T1000 (cell line): ENCODE measurements at places on chromosomes 7 and 10.

DNA sequence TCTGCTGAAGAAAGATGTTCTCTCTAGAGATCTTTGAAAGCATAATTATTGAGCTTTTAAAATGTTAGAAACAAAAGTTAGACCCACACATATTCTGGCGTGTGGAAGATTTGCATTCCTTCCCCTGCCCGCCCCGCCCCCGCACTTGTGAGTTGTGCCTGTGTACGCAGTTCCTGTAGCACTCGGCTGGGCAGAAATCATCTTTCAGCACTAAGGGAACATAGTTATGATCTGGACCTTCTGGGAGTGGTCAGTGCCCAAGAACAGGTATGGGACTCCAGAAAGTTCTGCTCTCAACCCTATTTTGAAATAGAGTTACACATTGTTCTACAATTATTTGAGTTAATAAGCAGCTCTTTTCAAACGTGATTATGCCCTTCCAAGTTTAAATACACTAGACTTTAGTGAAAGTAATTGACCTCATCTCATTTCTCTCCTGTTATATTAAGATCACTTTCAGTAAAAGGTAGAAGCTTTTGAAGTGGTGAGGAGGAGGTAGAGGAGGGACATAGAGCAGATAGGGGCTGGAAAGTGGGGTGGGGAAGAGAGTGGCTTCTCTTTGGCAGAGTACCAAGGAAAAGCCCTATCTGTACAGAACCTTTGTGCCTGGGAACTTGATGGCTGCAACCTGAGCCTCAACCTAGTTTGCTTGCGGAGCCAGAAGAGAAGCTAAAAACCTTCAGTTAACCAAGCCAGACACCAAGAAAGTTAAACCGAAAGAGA, 5.7 kb downstream of the BLVRA start:
- no peak for DNase-seq

GRCh38 chr10:81817596-81818170, 57.3 kb upstream of the NRG3 start:
- DNase-seq, result no peak

DNA sequence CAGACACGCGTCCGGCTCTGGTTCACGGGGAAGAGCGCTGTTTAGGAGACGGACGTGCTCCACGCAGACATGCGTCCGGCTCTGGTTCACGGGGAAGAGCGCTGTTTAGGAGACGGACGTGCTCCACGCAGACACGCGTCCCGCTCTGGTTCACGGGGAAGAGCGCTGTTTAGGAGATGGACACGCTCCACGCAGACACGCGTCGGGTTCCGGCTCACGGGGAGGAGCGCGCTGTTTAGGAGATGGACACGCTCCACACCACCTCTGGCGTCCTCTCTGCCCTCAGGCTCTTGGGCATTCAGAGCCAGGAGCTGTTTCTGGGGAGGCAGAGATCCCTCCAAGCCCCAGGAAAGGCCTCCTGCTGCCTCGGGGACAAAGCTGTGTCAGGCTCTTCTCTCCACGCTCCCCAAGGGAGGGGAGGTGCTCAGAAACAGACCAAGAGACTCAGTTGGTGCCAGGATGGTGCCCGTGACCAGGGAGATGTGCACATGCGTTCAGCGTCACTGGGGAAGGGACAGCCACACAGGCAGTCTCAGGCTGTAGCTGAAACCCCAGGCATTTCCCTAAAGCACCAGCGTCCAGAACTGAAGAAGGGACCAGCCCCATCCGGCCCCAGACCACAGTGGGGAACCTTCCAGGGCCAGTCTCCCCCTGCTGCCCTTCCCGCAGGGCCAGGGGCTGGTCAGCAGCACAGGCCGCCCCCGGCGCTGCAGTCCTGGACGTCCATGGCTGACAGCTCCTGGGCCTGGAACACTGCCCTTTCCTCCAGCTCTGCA, 175.6 kb downstream of the ELFN1 start:
- DNase-seq, result no peak

DNA sequence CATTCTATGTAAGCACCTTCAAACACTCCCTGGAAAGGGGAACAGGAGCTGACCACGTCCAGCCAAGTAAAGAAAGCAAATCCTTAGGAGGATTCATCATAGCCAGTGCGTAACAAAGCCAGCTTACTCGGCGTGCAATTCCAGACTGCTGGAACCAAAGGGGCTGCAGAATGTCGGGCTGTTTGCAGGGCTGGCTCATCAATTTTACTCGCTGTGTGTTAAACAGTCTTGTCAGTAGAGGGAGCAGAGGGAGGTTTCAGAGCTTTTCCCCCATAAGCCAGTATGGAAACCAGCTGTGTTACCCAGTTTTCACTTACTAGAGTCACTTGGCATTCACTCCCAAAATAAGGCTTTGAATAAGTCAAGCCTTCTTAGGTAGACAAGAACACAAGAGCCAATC, 127.1 kb downstream of the KMT2E start:
- DNase-seq, result no peak

GRCh38 chr7:33410266-33410665, 280.9 kb downstream of the BBS9 start:
- no peak for DNase-seq

- DNase-seq, result no peak
These were observed 34.3 kb upstream of the ITGB8 start for GRCh38 chr7:20296444-20296843.
